Suprapubic skin (tissue), 4 donors: ENCODE measurements at places on chromosomes 13 and 19.
A peak's percentile ranks its signal among the peaks of the same experiment; 100 is the strongest.

DNA sequence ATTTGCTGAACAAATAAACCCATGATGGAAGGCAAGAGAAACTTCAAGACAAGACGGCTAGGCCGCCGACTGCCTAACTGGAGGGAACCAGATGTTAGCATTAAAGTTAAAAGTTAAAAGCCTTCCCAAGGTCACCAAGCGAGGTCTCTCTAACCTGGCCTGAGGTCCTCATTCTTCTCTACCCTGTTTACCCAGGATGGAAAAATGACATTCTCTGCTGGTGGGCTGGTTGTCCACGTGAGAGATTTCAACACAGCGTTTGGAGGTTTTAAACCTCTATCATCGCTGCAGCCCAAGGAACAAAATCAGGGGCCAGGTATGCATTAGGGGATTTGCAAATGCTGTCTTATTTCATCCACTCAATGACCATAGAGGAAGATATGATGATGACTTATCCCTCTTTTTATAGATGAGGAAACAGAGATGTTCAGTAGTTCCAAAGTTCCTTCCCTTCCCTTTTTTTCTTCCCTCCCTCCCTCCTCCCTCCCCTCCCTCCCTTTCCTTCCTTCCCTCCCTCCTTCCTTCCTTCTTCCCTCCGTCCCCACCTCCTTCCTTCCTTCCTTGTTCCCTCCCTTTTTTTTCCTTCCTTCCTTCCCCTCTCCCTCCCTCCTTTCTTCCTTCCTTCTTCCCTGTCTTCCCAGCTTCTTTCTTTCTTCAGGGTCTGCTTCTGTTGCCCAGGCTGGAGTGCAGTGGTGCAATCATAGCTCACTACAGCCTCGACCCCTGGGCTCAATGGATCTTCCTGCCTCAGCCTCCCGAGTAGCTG lies 79.7 kb downstream of the INSR start:
- H3K36me3 ChIP-seq, result no peaks in the 10 kb centered on the region
- H3K27me3 ChIP-seq, result no peaks in the 10 kb centered on the region
- no peak overlapping the region for H3K27ac ChIP-seq
- H3K4me1 ChIP-seq, result peaks cover 19% of the 10 kb centered on the region
- no peak for DNase-seq
- H3K4me3 ChIP-seq, result no peak overlapping the region

GRCh38 chr19:12864721-12865715 lies 16.2 kb downstream of the DNASE2 start:
- H3K4me3 ChIP-seq, result no peak overlapping the region
- no peak overlapping the region for H3K27ac ChIP-seq
- H3K27me3 ChIP-seq, result no peaks in the 10 kb centered on the region
- H3K4me1 ChIP-seq, result peaks cover 10% of the 10 kb centered on the region

DNA sequence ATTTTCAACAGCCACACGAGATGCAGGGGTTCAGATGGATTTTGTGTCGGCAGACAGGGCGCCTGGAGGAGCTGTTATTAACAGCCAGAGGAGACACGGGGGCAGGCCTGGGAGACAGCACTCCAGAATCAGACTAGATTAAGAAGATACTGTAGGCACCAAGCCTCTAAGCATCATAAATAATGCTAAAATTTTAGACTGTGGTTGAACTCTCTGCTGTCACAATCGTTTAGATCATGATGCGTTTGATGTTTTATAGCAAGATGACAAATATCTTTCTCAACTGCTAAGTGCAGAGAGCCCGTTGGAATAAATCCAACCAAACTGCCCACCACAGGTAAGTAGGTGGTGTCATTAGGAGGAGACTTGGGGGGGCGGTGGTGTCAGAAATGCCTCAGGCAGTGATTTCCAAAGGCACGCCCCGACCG lies 63.9 kb downstream of the CEBPG start:
- H3K4me3 ChIP-seq, result no peak overlapping the region
- peaks cover 8% of the 10 kb centered on the region for H3K4me1 ChIP-seq
- no peak for DNase-seq

DNA sequence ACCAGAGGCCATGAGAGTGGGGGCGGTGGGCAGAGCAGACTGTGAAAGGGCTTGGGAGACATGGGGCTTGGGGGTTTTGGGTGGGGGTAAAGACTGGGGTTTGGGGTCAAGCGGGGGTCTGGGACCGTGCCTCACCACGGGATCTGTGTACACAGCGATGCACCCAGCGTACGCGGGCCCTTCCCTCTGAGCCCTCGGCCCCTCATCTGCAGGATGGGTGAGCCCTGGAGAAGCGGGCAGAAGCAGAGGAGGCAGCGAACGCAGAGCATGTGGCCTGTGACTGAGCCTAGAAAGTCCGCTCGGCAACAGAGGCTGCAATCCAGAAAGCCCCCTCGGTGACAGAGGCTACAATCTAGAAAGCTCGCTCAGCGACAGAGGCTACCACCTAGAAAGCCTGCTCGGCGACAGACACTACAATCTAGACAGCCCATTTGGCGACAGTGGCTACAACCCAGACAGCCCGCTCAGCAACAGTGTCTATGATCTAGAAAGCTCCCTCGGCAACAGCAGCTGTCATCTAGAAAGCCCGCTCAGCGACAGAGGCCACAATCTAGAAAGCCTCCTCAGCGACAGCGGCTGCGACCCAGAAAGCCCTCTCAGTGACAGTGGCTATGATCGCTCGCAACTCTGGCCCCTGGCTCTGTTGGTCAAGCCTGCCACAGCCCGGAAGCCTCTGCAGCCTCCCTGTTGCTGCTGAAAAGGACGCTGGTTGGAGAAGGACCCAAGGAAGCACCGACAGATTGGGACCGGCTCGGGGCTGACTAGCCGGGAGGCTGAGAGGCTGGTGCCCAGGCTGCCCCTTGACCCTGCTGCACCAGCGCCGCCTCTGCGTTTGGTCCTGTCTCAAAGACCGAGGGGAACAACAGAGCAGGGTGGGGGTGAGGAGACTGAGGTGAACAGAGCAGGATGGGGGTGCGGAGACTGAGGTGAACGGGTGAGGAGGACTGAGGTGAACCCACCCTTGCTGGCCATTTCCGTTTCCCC lies 68.6 kb downstream of the SPACA7 start:
- H3K4me1 ChIP-seq, result peaks cover 4% of the 10 kb centered on the region
- no peak overlapping the region for H3K4me3 ChIP-seq
- H3K27ac ChIP-seq, result no peak overlapping the region

GRCh38 chr13:36217456-36217855 lies 3.1 kb upstream of the SOHLH2 start:
- DNase-seq, result no peak
- H3K27me3 ChIP-seq, result no peaks in the 10 kb centered on the region
- H3K4me1 ChIP-seq, result no peaks in the 10 kb centered on the region
- H3K36me3 ChIP-seq, result no peaks in the 10 kb centered on the region
- no peak overlapping the region for H3K27ac ChIP-seq

GRCh38 chr19:4737955-4738600 lies 14.4 kb upstream of the DPP9 start:
- H3K36me3 ChIP-seq, result no peaks in the 10 kb centered on the region
- H3K27me3 ChIP-seq, result peaks cover 11% of the 10 kb centered on the region
- H3K4me3 ChIP-seq, result no peak overlapping the region
- H3K4me1 ChIP-seq, result peaks cover 5% of the 10 kb centered on the region

- DNase-seq, result no peak
- peak overlapping the region; percentile 94 for H3K27ac ChIP-seq
- peaks cover 22% of the 10 kb centered on the region for H3K36me3 ChIP-seq
- peaks cover 26% of the 10 kb centered on the region for H3K4me1 ChIP-seq
- peak overlapping the region; percentile 75 for H3K4me3 ChIP-seq
- no peaks in the 10 kb centered on the region for H3K27me3 ChIP-seq
Measured at GRCh38 chr19:52270266-52270885, 989 bp downstream of the ZNF766 start.

GRCh38 chr13:52809310-52809769 lies 39.1 kb downstream of the PCDH8 start:
- peaks cover 3% of the 10 kb centered on the region for H3K27me3 ChIP-seq
- peaks cover 6% of the 10 kb centered on the region for H3K4me1 ChIP-seq
- H3K4me3 ChIP-seq, result no peak overlapping the region
- no peak overlapping the region for H3K27ac ChIP-seq

- no peak overlapping the region for H3K4me3 ChIP-seq
- no peak for DNase-seq
- H3K27me3 ChIP-seq, result no peaks in the 10 kb centered on the region
- no peak overlapping the region for H3K27ac ChIP-seq
- no peaks in the 10 kb centered on the region for H3K36me3 ChIP-seq
- no peaks in the 10 kb centered on the region for H3K4me1 ChIP-seq
Measured at GRCh38 chr13:41386211-41386610, 71.1 kb upstream of the RGCC start.

DNA sequence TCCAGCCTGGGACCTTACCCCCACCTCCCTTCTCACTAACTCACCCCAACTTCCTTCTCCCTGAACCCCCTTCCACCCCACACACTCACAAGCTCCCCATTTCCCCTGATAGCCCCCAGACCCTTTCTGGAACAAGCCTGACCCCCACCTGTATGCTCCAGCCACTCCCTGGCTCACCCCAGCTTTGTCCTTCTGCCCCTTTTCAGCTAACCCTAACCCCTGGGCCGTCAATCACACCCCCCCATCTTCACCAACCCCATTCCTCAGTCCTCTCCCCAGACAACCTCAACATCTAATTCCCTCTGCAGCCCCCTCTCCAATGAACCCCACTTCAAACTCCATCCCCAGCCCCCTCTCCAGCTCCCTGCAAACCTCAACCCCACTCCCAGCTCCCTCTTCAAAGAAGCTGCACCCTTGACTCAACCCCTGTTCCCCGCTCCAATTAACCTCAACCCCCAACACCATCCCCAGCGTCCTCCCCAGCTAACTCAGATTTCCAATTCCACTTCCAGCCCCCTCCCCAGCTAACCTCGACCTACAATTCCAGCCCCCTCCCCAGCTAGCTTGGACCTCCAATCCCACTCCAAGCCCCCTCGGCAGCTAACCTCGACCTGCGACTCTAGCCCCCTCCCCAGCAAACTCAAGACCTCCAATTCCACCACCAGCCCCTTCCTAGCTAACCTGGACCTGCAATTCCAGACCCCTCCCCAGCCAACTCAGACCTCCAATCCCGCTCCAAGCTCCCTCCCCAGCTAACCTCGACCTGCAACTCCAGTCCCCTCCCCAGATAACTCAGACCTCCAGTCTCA lies 929 bp downstream of the GNG7 start:
- no peak overlapping the region for H3K27ac ChIP-seq
- DNase-seq, result no peak
- H3K36me3 ChIP-seq, result no peaks in the 10 kb centered on the region
- H3K4me1 ChIP-seq, result peaks cover 16% of the 10 kb centered on the region
- H3K27me3 ChIP-seq, result no peaks in the 10 kb centered on the region

DNA sequence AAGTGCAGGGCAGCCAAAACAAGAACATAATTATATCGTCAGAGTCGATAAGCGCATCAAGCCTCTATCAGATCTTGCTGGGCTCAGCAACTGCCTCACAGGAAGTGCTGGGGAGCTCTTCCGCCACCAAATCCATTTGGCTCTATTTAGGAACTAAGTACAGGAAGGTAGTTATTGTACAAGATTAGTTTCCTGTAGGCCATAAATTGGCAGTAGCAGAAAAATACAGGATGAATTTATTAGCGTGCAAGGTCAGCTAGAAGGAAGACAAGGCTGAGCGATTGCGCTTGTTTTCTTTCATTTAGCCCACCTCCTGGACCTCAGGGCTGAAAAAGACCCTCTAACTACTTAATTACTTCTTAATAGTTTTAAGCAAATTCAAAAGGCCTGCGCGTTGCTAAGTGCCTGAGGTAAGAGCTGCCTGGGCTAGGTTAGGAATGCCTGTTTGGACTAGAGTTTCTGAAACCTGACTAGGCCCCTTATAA lies 118.5 kb downstream of the IRS2 start:
- peak overlapping the region; percentile 45 for H3K27ac ChIP-seq
- no peaks in the 10 kb centered on the region for H3K4me1 ChIP-seq
- no peak for DNase-seq
- no peaks in the 10 kb centered on the region for H3K36me3 ChIP-seq

DNA sequence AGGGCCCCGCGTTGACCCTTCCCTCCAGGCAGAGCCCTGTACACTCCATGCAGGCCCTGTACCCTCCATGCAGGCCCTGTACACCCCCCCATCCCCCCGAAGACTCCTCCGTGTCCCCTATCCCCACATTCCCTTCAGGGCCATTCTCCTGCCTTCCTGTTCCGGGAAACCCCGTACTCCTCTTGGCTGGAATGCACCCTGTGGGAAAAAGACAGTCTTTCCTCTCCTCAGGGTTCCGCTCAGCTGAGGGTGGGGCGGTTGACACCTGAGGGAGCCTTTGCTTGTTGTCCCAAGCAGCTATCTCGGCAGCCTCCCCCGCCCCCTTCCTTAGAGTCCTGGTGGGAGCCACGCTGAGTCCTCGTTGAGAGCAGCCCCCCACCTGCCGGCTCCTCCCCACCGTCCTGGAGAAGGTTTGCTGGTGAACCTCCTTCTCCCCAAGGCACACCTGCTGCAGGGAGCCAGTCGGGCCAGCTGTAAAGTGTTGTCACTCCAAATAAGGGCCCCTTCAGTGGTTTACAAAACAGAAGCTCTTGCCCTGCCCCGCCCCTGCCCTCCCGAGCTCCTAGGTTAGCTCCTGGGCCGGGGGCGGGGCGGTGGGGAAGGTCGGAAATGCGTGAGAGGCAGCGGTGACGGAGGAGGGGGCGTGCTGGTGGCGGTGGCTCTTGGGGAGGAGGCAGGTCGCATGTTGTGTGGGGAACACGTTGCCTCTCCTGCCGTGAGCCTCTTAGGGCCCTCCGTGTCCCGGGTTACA lies 1.5 kb downstream of the GNA11 start:
- peak; percentile 80 for DNase-seq
- H3K27ac ChIP-seq, result peak overlapping the region; percentile 89
- H3K27me3 ChIP-seq, result no peaks in the 10 kb centered on the region
- peaks cover 64% of the 10 kb centered on the region for H3K4me1 ChIP-seq
- peak overlapping the region; percentile 90 for H3K4me3 ChIP-seq

- DNase-seq, result no peak
- no peaks in the 10 kb centered on the region for H3K27me3 ChIP-seq
- no peak overlapping the region for H3K4me3 ChIP-seq
- peaks cover 45% of the 10 kb centered on the region for H3K36me3 ChIP-seq
- no peaks in the 10 kb centered on the region for H3K4me1 ChIP-seq
Measured at GRCh38 chr13:60494296-60494695, 97.3 kb downstream of the TDRD3 start.

DNA sequence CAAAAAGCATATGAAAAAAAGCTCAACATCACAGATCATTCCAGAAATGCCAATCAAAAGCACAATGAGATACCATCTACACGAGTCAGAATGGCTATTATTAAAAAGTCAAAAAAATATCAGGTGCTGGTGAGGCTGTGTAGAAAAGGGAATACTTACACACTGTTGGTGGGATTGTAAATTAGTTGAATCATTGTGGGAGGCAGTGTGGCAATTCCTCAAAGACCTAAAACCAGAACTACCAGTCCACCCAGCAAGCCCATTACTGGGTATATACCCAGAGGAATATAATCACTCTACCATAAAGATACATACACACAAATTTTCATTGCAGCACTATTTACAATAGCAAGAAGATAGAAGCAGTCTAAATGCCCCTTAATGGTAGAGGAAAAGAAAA lies 529.9 kb downstream of the SLITRK1 start:
- H3K36me3 ChIP-seq, result no peaks in the 10 kb centered on the region
- no peak for DNase-seq
